ENCODE measurements at places on chromosomes 1 and 21.

DNA sequence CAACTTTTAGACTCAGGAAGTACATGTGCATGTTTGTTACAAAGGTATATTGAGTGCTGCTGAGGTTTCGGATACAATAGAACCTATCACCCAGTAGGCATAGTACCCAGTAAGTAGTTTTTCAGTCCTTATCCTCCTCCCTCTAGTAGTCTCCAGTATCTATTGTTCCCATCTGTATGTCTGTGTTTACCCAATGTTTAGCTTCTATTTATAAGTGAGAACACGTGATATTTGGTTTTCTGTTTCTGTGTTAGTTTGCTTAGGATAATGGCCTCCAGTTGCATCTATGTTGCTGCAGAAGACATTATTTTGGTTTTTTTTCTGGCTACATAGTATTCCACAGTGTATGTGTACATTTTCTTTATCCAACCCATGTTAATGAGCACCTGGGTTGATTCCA is 47.2 kb upstream of the TSNAX start:
- DNase-seq, result no peak

GRCh38 chr1:182565537-182565936 is 23.5 kb downstream of the RNASEL start:
- no peak for DNase-seq

DNA sequence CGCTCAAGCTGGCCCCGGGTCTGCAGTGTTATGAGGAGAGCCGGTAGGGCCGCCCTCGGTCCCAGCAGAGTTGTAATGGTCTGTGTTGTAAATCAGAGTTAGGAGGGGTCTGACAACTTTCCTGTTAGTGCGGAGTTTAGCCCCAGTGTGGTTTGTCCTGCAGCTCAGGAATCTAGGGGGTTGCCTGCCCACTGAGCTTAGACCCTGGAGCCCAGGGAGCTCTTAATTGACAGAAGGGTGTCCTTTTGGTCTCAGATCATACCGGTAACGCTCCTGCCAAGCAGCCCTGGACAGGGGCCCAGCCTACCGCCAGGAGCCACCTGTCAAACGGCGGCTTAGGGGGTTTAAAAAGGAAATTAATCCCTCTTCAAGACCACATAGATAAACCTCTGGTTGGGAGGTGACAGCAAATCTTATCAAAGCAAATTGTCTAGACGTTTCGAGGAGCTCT is 164.4 kb downstream of the DYRK1A start:
- DNase-seq, result no peak

GRCh38 chr21:36092681-36093080 is 22.9 kb downstream of the CBR1 start:
- DNase-seq, result no peak

- DNase-seq, result no peak
These were observed 1.5 kb upstream of the POU2F1 start for GRCh38 chr1:167219194-167219593.

DNA sequence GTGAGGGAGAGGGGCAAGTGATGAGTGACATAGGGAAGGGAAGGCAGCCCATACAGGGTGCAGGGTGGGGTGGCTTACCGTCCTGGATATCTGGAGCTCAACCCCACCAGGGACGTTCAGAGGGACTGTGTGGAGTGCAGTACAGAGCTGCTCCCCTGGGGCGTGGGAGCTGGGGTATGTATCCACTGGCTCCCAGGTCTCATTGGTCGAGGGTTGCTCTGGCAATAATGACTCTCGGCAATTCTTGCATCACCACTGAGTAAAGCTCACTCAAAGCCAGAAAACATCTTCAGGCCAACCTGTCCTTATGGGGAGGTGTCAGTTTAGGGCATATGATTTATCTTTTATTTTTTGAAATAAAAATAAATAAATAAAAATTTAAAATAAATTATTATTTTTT is 43.2 kb upstream of the RUNX3 start:
- DNase-seq, result no peak

- DNase-seq, result no peak
These were observed 5.0 kb upstream of the KRTAP12-1 start for GRCh38 chr21:44686843-44687561.

- no peak for DNase-seq
These were observed 13.5 kb upstream of the RNF186 start for GRCh38 chr1:19828546-19828945.

GRCh38 chr21:45865106-45865835 is 116.3 kb upstream of the COL6A1 start:
- DNase-seq, result no peak

DNA sequence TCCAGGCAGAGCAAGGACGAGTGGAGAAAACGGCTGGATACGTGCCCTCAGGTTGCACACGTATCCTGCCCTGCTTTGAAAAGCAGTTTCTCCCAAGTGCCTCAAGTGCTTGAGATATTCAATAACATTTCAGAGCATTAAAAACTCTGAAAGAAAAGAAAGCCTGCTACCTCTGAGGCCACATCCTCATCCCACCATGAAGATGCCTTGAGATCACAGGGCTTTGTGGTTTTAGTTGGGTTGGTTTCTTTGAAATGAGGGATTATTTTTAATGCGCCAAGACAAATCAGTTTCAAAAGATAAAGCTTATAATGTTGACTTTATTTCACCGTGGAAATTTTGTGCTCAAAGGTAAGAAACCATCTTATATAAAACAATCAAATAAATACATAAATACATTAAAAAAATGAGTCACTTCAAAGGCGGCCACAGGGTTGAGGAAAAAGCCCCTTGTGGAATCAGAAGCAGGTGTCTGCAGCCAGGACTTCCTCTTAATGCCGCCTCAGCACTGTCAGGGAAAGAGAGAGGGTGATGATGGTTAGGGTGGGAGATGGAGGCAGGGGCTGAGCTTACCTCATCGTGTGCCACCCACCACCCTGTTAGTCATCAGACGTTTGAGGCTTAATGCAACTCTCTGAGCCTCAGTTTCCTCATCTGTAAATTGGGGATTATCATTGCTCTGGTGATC is 1.4 kb downstream of the NPPB start:
- no peak for DNase-seq

- peak; percentile 74 for DNase-seq
These were observed 15.4 kb upstream of the GPR37L1 start for GRCh38 chr1:202107321-202107761.

DNA sequence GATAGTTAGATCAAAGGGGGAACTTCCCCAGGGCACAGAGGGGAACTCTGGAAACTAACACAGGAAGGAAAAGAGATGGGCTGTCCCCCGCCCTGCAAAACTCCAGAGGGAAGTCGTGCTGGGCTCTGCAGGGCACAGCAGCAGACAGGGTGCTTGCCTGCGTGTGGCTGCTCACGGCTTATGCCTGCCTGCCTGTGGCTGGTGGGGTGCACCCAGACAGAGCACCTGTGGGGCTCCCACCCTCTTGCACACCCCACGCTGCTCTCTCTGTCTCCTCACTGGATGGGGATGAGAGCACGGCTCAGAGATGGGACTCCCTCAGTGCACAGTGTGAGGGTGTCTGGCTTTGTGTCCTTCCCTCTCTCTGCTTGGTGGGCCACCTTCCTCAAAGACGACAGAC is 13.5 kb upstream of the ETV3L start:
- no peak for DNase-seq

DNA sequence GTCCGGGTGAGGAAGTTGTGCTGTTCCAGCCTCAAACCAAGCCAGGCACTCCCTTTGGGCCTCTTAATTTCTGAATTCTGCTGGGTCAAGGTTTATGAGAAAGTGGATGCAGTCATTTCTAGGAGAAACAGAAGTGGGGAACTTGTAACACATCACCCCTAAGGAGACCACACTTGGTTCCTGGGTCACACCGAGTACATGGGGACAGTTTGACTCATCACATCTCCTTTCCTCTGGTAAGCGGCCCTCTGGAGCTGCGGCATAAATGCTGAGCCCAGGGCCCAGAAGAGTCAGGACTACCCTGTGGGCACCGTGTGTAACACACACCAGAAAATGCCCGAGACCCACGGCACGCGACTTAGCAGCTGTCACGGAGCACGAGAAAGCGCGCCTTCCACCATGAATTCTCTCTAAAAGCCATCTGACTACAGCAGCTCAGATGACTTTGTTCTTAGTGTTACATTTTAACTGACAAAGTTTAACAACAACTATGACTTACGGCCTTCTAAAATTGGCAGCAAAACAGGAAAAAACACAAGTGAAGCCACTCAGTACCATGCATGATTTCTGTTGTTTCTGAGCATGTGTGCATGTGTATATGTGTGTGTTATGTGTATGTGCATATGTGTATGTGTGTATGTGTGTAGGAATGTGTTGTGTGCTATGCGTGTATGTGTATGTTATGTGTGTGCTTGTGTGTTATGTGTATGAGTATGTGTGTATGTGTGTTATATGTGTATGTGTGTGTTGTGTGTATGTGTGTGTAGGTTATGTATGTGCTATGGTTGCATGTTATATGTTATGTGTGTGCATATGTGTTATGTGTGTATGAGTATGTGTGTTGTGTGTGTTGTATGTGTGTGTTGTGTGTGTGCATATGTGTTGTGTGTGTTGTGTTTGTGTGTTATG is 50.8 kb downstream of the TOMM20 start:
- DNase-seq, result no peak

GRCh38 chr21:16040601-16041000 is 310.8 kb downstream of the USP25 start:
- no peak for DNase-seq

DNA sequence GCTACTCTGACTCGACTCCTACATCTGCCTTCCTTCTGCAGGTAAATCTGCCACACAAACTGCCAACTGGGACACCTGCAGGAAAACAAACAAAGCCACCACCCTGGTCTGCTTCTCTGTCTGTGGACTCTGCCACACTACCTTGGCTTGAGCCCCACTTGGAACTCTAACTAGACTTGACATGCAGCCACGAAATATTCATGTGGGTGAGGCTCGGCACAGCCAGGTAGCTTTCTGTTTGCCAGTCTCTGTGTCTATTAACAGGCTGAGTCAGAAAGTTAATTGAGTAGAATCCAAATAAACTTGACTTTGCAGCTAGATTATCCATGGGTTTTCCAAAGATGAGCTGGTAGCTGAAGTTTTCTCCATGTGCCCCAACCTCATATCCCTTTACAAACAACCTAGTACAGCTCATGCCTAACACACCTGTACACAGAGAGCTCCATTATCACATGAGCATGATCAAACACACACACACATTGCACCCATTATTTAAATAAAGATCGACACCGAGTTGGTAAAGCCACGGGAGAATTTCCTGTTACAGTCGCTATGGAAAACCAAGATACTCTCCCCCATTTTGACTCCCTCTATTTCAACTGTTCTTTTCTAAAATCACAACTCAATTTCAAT is 808 bp downstream of the C1orf116 start:
- no peak for DNase-seq

DNA sequence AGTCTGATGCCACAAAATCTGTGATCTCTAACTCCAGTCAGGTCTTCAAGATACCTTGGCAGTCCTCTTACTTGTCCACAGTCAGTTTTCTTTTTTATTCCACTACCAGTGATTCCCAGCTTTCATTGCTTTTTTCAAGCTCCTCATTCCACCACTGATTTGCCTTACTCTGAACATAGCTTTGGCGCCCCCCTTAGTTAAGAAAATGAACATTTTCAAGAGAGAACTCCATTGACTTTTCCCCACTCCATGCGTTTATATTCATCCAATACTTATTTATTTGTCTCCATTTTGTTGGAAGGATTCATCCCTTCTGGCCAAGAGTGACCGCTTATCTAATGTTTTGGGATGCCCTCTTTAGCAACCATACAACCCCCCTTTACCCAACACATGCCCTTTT is 33.9 kb upstream of the IPO9 start:
- peak; percentile 23 for DNase-seq

DNA sequence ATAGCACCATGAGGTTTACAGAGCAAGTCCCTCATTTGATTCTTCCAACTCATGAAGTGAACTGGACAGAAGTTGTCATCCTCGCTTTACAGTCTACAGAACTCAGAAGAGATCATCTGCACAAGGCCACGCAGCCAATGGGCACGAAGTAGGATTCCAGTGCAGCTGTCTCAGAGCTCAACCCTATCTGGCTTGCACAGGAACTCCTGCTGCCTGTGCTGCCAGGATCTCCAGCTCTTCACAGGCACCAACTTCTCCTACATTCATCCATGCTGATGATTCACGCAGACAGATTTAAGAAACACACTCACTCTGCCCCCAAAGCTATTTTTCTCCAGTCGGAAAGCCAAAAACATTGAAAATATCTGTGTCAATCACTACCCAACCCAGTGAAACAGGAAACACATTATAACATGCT is 157.0 kb downstream of the RERE start:
- peak; percentile 10 for DNase-seq

DNA sequence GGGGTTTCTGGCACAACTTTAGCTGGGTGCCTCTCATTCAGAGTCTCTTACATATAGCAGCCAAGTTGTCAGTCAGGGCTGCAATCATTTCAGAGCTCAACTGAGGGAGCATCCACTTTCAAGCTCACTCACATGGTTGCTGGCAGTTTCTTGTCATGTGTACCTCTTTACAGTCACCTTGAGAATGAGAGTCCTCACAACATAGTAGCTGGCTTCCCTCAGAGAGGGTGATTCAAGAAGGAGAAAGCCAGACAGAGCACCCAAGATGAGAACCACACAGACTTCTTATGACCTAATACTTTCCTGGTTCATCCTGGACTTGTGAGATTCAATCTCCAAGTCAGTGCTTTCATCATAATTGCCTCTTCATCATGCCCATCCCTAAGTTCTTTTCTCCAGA is 57.2 kb downstream of the DPT start:
- DNase-seq, result no peak

DNA sequence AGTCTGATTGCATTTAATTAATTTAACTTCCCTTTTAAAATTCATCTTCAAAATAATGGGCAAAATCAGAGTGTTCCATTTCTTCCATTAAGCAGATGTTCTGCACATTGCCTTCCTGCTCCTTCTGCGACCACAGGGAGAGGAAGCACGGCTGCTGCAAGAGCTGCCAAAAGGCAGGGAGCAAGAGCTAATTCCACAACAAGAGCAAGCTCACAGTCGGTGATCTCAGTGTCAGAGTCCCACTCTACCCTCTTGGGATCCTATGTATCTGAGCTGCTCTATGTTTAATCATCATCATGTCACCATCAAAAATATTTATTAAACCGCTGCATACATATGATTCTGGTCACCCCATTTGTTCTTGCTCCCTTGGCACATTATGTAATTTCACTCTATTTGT is 255.3 kb upstream of the CAMK1G start:
- DNase-seq, result peak; percentile 15

DNA sequence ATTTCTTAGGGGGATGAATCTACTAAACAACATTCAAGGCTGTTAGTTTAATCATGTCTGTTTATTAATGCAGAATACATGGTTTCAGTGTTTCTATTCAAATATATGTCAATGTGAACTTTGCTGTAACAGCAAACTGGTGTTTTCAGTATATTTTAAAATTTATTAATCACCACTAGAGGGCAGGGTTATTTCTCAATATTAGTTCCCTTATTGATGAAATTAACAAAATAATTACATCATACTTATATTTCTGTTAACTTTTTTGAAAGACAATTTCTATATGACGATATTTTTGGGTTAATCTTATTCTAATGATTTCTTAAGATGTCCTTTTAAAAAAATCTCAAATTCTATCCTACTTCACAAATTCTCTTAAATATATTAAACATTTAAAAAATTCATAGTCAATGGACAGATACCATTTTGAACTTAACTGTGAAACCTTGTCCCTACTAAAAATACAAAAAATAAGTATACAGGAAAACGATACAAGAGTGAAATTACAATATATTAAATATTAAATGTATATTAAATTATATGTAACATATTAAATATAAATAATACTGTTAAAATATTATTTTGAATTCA is 1034.1 kb upstream of the PRMT6 start:
- DNase-seq, result peak; percentile 11

- no peak for DNase-seq
These were observed 25.4 kb downstream of the ST6GALNAC5 start for GRCh38 chr1:76892675-76893074.
